ENCODE measurements at places on chromosomes 11 and 22.

DNA sequence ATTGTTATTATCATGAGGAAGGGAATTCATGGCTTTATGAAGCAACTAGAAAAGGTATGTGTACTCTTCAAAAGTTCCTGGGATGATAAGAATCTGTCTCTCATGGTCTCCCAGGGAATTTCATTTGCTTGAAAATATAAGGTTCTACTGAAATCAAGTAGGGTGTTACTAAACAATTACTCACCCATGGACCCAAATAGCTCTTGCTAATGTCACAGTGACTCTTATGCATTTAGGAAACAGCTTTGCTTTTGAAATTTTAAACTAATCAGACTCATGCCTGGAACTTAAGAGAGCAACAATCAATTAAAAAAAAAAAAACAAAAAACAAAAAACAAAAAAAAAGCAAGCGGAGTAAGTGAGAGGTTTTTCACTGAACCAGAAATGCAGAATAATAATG lies 1546.3 kb upstream of the TENM4 start:
- no peak for DNase-seq

GRCh38 chr22:43136255-43136654 lies 6.9 kb downstream of the MCAT start:
- peak; percentile 50 for DNase-seq

GRCh38 chr11:23405350-23405937 lies 545.2 kb upstream of the CCDC179 start:
- no peak for DNase-seq

DNA sequence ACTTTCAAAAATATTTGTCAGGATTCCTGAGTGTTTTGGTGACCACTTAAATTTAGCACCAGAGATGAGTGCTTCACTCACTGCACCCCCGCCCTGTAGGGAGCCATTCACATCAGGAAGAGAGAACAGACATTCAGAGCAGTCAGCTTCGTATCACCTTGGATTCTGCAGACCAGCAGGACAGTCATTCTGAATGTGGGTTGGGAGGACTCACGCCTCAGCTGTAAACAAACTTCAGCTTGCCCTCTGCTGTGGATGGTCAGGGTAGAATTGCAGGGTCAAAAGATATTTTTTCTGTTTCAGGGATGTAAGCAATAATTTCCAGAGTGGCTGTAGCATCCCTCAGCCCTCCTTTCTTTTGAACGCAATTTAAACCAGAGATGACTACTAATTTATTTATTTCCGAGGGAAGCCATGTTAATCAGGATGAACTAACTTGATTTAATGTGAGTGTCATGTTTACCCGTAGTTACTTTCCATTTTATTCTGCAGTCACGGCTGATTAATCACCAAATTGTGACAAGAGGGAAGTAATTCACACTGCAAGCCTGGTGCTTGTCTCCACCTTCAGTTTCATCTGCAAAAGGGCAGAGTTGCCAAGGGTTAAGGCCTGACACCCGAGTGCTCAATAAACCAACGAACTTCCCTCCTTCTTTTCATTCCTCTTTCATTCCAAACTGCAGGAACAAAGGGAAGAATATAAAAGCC lies 174.2 kb upstream of the DDI1 start:
- DNase-seq: no peak

GRCh38 chr22:19719488-19720021 lies 3.8 kb upstream of the GP1BB start:
- no peak for DNase-seq

DNA sequence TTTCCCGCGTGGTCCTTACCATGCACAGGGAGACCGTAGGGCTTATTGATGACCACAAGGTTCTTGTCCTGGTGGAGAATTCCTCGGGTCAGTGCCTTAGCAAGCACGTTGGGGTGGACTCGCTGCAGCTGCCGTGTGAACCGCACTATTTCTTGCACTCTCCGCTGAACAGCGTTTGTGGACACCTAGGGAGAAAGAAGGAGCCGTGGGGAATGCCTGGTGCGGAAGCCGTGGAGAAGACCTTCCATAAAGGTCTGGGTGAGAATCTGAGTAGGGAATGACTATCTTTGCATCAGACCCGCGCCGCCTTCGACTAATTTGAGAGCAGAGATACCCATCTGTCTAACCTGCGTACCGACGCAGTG lies 597 bp downstream of the RPUSD4 start:
- no peak for DNase-seq

GRCh38 chr22:24101966-24102365 lies 79.3 kb upstream of the SUSD2 start:
- no peak for DNase-seq

DNA sequence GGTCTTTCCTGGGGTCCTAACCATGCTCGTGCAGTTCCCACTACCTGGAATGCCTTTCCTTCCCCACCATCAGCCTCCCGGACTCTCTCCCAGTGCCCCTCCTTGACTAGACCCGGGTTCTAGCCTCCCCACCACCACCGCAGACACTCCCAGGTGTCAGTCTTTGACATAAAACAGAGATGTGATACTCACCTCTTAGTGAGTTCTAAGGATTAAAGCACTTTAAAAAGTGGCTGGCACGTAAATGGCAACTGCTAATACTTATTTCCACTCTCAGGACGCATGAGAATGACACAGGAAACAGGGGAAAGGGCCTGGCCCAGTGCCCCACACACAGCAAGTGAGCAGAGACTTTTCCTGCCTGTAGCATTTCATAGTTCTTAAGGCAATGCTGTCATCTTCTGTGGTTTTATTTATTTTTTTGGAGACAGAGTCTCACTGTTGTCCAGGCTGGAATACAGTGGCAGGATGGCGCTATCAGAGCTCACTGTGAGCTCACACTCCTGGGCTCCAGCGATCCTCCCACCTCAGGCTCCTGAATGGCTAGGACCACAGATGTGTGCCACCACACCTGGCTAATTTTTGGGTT lies 1.9 kb upstream of the SLC25A45 start:
- DNase-seq: no peak

- DNase-seq: peak; percentile 32
Observed at GRCh38 chr11:119624102-119624615, 104.8 kb downstream of the NECTIN1 start.

DNA sequence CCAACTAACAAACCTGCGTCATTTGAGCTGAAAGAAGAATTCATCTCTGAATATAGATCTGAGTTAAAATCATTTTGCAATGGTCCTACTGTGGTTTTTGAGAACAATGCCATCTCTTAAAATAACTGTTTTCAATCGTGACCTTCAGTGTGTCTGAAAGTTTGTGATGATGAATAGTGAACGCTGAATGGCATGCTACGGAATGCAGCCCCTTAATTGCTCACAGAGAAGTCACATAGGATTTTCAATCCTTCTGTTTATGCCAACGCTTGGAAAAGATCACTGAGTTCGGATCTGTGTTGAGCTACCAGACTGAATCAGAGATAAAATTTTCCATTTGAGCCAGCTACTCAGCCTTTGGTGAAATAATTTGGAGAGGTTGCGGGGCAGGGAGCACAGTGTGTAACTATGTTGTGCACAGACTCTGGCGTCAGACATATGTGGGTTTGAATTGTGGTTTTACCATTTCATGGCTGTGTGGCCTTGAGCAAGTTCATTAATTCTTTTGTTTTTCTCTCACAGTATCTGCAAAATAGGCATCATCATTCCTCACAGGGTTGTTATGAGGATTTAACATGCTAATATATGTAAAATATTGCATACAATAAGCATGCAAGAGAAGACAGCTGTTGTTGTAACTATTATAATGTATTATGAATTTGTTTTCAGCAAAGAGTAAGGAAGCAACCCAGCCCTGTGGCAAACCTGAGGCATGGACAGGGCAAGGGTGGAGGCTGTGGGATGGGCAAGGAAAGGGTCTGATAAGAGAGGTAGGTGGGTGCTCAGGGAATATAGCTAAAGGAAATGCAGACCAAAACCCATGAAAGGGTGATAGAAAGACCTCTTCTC lies 679.9 kb downstream of the KCNA4 start:
- no peak for DNase-seq

DNA sequence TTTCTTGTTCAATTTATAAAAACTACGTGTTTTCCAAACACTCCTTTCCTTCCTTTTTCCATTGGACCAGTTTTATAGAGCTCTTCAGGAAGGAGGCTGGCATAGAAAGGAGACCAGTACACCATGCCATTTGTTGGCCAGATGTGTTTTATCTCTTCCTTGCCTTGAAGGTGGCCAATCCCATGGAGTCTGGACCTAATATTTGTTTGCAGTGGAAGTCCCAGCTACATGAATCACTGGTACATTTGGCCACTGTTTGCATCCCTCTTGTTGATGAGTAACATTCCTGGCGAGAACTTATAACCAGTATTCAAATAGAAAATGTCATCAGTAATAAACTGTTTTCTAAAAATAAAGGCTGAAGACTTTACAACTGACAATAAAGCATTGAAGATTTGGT lies 110.2 kb downstream of the ANO3 start:
- DNase-seq: no peak

GRCh38 chr11:114192841-114193389 lies 103.3 kb upstream of the NNMT start:
- DNase-seq: peak; percentile 62

- DNase-seq: no peak
Observed at GRCh38 chr11:120020981-120021380, 116.9 kb downstream of the TRIM29 start.

- no peak for DNase-seq
Observed at GRCh38 chr11:74366576-74366975, 31.7 kb downstream of the PGM2L1 start.

GRCh38 chr11:129992161-129992944 lies 10.3 kb downstream of the PRDM10 start:
- peak; percentile 60 for DNase-seq

- DNase-seq: peak; percentile 7
Observed at GRCh38 chr22:25840167-25840566, 98.2 kb downstream of the MYO18B start.

GRCh38 chr11:44755556-44756523 lies 29.1 kb downstream of the TSPAN18 start:
- DNase-seq: no peak

All from NCI-H524 (cell line).